ENCODE measurements at places on chromosomes 12 and 14.

GRCh38 chr14:75234173-75235115, 44.2 kb upstream of the FOS start:
- DNase-seq: no peak

DNA sequence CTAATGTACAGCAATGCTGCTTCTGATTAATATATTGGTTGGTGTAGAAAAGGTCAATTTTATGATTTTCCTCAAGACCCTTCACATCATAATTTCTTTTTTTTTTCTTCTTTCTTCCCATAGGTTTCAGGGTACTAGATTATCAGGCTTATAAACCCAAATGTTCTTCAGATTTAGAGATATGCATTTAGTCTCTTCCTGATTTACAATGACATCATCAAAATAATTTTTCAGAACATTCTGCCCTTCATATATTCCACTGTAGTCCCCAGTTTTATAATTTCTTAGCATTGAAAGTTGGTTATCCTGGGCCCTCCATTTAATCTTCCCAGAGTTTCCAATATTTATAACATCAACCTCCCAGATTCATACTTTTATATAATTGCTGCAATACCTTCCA, 226.7 kb upstream of the LRFN5 start:
- no peak for DNase-seq

- no peak for DNase-seq
These were observed 55.7 kb downstream of the NINJ2 start for GRCh38 chr12:607541-608001.

DNA sequence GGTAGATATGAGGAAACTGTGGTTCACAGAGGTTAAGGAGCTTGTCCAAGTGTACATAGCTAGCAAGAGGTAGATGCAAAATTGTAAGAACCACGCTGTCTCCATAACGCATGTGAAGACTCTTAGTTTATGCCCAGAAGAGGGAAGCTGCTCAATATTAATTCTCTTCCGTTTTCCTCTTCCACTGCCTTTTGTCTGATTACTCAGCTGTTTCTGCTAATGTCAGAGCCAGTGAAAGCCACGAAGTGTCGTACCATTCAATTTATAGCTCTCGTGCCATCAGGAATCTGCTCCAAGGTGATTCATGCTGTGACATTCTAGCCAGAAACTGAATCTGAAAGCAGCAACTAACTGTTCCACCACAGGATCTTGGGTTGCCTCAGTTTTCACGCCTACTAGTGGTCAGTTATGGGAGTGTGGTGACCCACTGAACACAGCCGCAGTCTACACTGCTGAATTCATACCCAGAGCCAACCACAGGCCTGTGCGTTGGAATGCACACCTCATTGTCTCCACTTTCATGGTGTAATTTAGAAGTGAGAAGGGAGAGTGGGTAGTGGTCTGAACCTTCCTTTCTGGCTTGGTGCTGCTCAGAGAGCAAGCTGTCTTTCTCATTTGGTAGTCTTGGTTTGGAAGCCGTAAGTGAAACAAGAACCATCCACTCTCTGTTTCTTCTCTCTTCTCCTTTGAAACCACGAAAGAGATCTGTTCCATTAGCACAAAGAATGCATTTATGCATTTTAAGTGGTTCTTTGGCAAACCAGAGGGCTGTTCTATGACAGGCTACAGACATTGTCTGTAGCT, 74.2 kb upstream of the NAP1L1 start:
- peak; percentile 18 for DNase-seq

- DNase-seq: no peak
These were observed 188.0 kb downstream of the MON2 start for GRCh38 chr12:62654326-62655241.

DNA sequence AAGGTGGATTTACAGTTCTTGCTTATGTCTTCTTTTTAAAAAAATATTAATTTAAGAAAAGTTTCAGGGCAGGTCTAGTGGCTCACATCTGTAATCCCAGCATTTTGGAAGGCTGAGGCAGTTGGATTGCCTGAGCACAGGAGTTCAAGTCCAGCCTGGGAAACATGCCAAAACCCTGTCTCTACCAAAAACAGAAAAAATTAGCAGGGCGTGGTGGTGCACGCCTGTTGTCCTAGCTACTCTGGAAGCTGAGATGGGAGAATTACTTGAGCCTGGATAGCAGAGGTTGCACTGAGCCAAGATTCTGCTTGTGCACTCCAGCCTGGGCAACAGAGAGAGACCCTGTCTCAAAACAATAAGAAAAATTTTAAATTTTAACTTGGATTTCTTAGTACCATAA, 5.4 kb upstream of the TAS2R46 start:
- no peak for DNase-seq
